ENCODE measurements at places on chromosomes 16 and 17.
A peak's percentile ranks its signal among the peaks of the same experiment; 100 is the strongest.

DNA sequence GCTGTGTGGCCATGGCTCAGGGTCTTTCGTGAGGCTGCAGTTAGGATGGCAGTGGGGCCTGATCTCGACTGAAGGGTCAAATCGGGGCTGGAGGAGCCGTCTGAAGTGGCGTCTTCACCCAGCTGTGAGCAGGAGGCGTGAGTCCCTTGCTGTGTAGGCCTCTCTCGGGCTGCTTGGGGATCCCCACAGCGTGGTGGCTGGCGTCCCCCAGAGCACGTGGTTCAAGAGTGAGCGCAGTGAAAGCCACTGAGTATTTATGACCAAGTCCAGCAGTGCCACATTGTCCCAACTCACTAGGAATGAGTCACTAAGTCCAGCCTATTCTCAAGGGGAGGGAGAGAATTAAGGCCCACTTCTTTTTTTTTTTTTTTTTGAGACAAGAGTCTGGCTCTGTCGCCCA is 11.7 kb upstream of the TCF25 start:
- DNase-seq = no peak

GRCh38 chr16:17062676-17063075 is 408.1 kb downstream of the XYLT1 start:
- peak; percentile 11 for DNase-seq

- DNase-seq = no peak
These were observed 3.7 kb downstream of the STARD3 start for GRCh38 chr17:39640591-39641031.

- DNase-seq = no peak
These were observed 282.1 kb downstream of the CBLN1 start for GRCh38 chr16:48999508-48999907.

GRCh38 chr17:29577385-29578211 is 9.1 kb downstream of the TP53I13 start:
- DNase-seq = no peak
